Stimulated activated CD4-positive, alpha-beta T cell treated with anti-CD3 and anti-CD28 coated beads, Interleukin-4, amount 100 ng/mL, for 24 hours (primary cell): ENCODE measurements at places on chromosomes 13 and 19.

DNA sequence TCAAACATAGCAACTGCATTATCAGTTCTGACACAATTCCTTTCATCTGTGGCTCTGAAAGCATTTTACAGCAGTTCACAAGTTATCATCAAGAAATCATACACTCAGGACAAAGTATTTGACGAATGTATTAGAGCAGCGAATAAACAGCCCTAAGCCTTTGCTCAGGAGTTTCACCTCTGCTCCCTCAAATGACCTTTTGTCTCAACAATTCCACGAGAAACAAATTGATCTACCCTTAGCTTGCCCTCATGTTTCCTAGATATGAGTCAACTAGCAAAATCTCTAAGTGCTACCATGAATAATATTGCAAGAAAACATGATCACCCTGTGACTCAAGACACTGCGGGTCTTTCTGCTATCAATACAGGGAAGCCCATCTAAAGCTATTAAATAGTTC is 396.1 kb downstream of the EFNB2 start:
- DNase-seq: no peak

DNA sequence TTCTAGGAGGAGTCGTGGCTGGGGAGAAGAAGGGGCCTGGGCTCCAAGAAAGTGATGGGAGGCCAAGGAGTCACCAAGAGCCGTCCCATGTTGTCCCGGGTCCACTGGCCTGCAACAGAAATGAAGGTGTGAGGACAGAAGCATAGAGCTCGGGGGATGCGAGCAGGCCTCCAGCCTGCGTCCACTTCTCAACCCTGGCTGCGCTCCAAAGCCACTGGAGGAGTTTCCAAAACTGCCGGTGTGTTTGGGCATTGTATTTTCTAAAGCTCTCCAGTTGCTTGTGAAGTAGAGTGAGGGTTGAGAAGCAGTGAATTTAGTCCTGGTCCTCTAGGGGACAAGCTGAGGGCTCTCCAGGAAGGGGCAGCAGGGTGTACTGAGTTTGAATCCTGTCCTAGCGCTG is 13.0 kb downstream of the FFAR2 start:
- no peak for DNase-seq

- peak; percentile 35 for DNase-seq
Measured at GRCh38 chr19:54114340-54115108, 933 bp downstream of the TFPT start.

GRCh38 chr19:18906605-18907519 is 10.9 kb upstream of the CERS1 start:
- no peak for DNase-seq

DNA sequence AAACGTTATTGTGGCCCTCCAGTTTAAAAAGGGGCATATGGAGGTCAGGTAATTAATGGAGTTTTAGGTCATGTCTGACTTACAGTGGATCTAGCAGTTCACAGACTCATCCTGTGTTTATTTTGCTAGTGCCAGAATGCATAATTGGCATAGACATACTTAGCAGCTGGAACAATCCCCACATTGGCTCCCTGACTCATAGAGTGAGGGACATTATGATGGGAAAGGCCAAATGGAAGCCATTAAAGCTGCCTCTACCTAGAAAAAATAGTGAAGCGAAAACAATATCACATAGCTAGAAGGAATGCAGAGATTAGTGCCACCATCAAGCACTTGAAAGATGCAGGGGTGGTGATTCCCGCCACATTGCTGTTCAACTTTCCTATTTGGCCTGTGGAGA is 610.7 kb downstream of the SLITRK5 start:
- DNase-seq: no peak

- DNase-seq: no peak
Measured at GRCh38 chr19:15296353-15296752, 36.0 kb downstream of the BRD4 start.

GRCh38 chr13:18949970-18950369 is 231.7 kb downstream of the TUBA3C start:
- DNase-seq: no peak
